ENCODE measurements at places on chromosomes 1 and 21.

DNA sequence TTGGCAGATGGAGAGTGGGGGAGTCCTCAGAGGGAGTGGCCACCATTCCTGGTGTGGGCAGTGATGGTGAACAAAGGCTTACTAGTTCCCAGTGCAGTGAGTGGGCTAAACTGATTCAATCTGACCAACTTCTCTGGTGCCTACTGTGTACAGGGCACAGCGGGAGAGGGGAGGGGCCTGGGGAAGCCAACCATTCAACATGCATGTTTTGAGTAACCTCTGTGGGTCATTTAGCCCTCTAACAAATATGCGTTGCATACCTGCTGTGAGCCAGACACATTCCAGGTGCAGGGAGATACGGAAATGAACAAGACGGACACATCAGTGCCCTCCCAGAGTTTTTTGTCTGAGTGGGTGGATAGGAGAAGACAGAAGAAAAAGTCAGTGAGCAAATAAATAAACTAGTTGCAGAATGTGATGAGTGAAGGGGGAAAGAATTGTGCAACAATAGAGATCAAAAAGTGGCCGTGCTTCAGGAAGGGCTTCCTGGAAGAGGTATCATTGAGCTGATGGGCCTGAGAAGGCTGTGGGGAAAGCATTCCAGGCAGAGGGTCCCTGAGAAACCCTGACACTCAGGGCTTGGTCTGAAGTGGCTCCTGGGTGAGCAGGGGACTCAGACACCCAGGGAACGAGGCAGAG is 78.8 kb downstream of the EPHB2 start:
- no peak for DNase-seq

- peak; percentile 71 for DNase-seq
These were observed 1.1 kb upstream of the COL11A1 start for GRCh38 chr1:103109311-103109920.

GRCh38 chr21:38797470-38797869 is 8.3 kb upstream of the ETS2 start:
- DNase-seq, result no peak

DNA sequence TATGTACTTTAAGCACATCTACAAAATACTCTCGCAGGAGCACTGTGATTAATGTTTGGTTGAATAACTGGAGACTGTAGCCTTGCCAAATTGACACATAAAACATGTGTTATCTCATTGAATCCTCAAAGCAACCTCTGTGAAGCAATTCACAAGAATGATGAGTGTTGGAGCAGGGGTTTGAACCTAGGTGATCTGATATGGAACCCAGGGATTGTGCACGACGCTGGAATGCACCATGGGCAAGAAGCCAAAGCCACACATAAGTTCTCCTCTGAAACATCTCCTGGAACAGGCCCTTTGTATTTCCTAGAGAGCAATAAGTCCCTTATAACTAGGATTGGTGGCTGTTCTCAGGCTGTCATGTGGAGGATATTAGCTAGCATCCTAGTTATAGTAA is 124.6 kb upstream of the IVNS1ABP start:
- DNase-seq, result peak; percentile 25

DNA sequence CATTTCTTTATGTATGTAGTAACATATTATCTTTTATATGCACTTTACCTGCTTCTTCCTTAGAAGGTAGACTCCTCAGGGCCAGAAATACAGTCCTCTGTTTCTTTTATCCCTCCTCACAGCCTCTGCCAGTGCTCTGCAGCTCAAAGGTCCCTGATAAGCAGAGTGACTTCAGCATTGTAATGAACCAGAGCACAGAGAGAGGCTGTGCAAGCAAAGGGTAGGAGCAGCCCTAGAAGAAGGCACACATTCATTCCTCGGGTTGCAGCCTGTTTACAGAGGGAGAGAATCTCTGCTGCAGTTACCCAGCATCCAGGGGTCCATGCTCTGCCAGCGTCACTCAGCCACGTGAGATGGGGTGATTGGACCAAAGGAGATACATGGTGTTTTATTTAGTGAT is 101.1 kb downstream of the RHOU start:
- no peak for DNase-seq

DNA sequence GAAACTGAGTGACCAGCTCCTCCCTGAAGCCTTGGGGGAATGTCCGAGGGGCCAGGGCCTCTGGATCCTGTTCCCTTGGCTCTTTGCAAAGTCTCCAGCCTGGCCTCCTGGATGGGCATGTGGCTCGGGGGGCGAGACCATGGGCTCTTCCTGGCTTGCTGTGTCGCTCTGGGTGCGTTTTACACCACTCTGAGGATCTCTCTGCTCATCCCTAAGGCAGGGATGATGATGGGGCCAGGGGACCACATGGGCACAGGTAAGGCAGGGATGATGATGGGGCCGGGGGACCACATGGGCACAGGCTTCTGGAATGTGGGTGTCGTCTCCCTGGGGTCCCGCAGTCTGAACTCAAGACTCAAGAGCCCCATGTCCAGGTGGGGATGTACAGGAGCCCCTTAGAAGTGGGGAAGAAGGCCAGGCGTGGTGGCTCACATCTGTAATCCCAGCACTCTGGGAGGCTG is 17.7 kb downstream of the TP73 start:
- DNase-seq, result no peak

GRCh38 chr1:204574865-204575163 is 58.6 kb downstream of the MDM4 start:
- peak; percentile 71 for DNase-seq

- DNase-seq, result peak; percentile 94
These were observed 59.4 kb downstream of the SLC30A7 start for GRCh38 chr1:100955322-100955721.

- no peak for DNase-seq
These were observed 14.3 kb upstream of the GPR157 start for GRCh38 chr1:9143250-9143649.

DNA sequence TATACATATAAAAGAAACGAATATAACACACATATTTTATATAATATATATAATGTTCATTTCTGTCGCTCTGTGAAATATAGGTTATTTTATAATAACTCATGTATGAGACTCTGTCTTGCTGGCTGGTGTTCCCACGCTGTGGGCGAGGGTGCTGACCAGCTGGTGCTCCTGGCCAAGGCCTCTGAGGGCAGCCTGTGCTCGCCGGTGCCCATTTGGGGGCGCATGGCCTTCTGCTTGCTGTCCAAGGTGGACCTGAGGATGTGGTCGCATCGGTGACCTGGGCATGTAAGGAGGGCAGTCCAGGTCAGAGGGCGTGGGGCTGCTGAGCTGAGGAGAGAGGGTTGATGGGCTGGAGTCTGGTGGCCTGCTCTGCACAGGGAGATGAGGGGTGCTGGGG is 1.1 kb upstream of the PCP4 start:
- DNase-seq, result no peak

- DNase-seq, result no peak
These were observed 9.5 kb upstream of the YRDC start for GRCh38 chr1:37817481-37817880.

DNA sequence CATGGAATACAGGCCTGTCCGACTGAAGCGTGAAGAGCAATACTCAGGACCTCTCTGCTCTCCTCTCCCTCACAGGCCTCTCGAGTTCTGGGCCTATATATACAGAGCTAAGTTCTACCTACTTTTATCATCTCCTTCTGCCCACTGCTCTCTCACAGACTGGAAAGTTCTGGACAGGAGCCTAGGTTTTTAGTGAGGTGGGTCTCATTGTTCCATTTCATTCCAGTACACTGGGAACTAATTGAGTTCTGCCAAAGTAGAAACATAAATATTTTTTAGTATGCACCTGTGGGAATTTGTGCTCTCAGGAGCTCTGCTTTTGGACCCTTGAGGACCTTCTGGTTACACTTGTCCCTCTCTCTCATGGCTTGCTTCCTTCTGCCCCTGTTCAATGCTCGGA is at the start of gene TEDDM1:
Gene TEDDM1 (minus strand): TSS at position 101 of the 400 bp plus-strand sequence. CDS start 182 bp downstream, outside the sequence.
- DNase-seq, result no peak

- DNase-seq, result no peak
These were observed 87.7 kb downstream of the ADARB1 start for GRCh38 chr21:45162115-45162514.

GRCh38 chr1:155015527-155016230 is 13.1 kb downstream of the ZBTB7B start:
- no peak for DNase-seq

GRCh38 chr1:179205284-179205683 is 24.2 kb downstream of the ABL2 start:
- DNase-seq, result peak; percentile 3

DNA sequence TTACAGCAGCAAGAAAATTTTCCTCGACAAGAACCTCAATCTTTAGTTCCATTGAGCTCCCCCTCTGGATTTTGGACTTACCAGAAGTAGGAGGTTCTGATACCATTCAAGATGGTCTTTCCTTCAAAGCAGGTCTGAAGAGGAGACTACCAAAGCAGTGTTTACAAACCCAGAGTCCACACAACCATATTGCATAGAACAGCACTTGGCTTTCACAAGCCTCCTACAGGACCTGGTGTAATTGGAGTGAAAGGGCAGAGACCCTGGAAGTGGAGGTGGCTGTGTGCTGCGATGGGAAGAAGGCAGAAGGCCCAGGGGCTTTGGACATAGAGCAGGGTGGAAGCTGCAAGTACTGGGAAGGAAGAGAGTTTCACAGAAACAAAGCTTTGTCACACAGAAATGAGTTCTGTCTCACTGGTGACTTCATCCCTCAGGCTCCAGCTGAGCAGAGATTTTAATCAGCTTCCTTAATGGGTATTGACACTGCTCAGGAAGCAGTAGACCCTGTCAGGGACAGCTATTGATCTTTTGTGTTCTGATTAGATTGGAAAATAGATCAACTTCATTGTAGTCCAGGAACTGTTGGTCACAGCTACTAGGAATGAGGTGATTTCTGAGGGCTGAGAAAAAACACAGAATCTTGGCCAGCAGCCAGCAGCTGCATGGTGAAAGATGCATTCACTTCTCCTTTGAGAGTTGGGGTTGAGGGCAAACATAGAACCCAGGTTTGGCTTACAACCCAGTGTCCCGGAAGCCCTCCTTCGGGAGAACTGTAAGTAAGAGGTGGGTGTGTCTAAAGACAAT is 124.0 kb downstream of the SYT2 start:
- peak; percentile 79 for DNase-seq

- no peak for DNase-seq
These were observed 1524.4 kb upstream of the TPTE start for GRCh38 chr21:8997011-8997440.

DNA sequence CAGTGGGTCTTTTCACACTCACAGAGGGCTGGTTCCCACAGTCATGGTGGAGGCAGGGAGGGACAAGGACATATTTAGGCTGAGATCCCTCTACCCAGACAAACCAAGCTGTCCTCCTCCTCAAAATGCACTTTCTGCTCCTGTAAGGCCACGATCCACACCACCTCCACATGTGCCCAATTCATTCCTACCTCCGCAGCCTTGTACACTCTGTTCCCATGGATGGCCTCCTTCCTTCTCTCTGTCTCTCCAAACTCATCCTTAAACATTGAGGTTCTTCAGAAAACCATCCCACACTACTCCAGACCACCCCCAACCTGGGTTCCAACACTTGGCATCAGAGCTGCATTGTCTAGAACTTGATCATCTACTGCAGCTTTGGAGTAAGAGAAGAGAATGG is 404.3 kb upstream of the BEND5 start:
- no peak for DNase-seq

DNA sequence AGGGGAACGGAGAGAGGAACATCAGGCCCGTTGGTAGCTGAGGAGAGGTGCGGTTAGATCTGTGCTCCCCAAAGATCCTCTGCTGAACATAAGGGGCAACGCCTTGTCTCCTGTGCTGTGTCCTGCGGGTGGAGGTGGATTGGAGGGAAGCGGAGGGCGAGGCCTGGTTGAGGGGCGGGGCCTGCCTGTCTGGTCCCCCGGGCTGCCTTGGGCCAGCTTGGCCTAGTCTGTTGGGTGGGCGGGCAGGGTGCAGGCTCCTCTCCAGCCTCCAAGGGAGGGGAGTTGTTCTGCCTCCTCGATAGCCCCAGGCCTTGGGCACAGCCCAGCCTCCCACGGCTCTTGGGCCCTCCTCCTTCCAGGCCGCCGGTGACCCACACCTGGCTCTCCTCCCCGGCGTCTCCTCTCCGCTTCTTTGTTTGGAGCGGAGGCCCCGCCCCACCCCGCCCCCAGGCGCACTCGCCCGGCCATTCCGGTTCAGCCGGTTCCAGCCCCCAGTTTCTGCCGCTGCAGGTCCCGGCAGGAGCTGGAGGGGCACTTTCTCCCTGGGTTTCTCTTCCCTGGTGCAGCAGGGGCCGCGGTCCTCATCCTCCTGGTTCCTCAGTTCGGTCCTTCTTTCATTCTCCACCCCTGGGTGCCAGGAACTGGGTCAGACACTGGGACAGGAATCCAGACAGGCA is 19.4 kb downstream of the PTPRF start:
- no peak for DNase-seq

GRCh38 chr1:15843826-15844572 is 3.5 kb upstream of the SPEN start:
- DNase-seq, result no peak

GRCh38 chr1:103931891-103932290 is 182.2 kb downstream of the AMY1C start:
- DNase-seq, result no peak

GRCh38 chr1:232628335-232629249 is 1.3 kb downstream of the SIPA1L2 start:
- peak; percentile 80 for DNase-seq

DNA sequence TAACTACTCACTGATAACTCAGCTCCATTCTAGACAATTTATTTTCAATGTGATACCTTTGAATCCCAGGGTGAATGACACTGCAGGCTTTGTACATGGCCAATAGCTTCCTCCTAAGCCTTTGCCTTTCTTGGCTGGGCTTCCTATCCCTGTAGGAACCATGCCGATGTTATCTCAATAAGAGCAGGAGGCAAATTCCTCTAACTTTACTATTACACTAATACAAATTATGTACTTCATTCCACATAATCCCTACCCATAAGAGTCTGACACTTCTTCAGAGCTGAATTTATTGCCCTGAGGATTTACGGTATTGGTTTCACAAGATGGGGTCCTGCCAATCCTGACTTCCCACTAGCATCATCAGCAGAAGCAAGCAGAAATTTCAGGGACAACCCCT is 14.0 kb downstream of the TGFBR3 start:
- DNase-seq, result no peak

- peak; percentile 96 for DNase-seq
These were observed 92.1 kb upstream of the POU3F1 start for GRCh38 chr1:38138498-38139233.

GRCh38 chr1:212700892-212701819 is 1.5 kb upstream of the BATF3 start:
- DNase-seq, result peak; percentile 87
